T-helper 17 cell (primary cell): ENCODE measurements at places on chromosomes 12 and 14.

DNA sequence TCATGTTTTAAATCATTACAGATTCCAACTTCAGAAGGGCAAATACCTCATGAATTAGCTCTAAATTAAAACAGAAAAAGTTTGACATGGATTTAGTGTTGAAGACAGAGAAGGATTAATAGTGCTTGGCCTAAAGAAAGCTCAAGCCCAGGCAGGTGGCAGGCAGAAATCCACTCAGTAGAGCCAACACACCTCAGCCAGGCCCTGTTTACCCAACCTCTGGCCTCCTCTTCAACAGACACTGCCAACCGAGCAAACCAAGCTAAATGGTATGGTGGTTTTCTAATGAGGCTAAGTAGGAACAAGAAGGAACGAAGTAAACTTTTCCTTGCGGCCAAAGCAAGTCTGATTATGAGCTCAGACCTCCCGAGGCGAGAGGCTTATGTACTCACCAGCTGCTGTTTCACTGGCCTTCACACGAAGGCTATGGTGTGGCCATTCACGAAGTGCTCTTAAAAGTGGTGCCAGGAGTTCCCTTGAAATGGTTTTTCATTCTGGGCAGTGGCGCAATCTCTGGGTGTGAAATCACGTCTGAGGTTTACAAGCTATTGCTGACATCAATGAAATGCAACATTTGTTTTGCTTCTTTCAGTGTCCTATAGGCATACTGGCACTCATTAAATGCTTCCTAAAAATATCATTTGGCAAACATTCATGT lies 124.1 kb upstream of the LGR5 start:
- no peak for DNase-seq

- DNase-seq: no peak
These were observed 41.6 kb downstream of the SCN8A start for GRCh38 chr12:51632623-51633022.

- DNase-seq: no peak
These were observed 66.9 kb upstream of the CLMN start for GRCh38 chr14:95386536-95387095.

DNA sequence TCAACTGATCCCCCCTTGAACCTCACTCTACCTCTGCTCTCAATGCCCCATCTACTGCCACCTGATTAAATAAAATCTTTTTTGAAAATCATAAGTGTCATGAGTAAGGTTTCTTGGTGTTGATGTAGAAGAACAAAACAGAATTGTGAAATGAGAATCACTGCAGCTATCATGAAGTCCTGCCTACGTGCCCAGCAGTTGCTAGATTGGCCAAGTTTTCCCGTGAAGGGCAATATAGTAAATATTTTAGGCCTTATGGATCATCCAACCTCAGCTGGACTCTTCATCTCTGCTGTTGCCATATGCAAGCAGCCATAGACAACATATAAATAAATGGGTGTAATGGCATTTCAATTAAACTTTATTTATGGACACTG lies 5.2 kb upstream of the OAS3 start:
- DNase-seq: no peak

- DNase-seq: peak; percentile 6
These were observed 378.1 kb downstream of the ALG10 start for GRCh38 chr12:34400411-34400881.

DNA sequence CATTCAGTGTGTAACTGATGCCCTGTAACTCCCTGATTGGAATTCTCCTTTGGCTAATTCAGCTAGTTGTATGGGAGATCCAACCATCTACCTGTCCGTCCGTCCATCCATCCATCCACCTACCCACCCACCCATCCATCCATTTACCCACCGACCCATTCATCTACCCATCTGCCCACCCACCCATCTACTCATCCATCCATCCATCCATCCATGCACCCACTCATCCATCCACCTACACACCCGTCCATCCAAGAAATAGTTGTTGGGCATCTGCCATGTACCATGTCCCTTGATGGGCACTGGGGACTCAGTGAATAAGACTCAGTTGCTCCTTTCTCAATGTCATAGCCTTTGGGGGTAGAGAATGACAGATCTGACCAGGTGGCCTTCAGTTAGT lies 48.1 kb downstream of the CCDC92 start:
- DNase-seq: no peak

DNA sequence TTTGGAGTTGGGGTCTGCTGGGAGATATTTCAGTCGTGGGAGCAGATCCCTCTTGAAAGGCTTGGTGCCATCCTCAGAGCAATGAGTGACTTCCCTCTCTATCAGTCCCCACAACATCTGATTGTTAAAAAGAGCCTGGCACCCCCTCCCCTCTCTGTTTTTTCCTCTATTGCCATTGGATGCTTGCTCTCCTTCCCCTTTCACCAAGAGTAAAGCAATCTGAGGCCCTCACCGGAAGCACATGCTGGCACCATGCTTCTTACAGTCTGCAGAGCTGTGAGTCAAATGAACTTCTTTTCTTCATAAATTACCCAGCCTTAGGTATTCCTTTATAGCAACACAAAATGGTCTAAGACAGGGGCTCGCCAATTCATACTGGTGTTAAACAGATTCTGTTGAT lies 99.1 kb upstream of the CCND2 start:
- DNase-seq: no peak

DNA sequence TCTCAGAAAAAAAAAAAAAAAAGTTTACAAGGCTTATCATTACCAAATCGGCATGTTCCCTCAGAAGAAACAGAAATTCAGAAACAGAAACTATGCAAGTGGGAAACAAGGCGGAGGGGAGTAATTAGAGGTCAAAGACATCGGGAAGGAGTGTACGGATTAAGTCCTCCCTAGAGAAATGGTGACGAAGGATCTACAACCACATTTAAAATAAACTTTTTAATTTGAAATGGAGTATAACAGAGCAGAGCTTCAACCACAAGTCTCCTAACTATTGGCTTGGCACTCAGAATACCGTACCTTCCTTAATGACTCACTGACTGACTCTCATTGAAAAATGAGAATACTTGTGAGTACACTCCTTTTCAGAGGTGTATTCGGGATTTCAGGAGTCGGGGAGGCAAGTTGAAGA lies 908 bp downstream of the ENTPD5 start:
- DNase-seq: no peak

- DNase-seq: no peak
These were observed 42.9 kb downstream of the KLC1 start for GRCh38 chr14:103671911-103672310.

- DNase-seq: no peak
These were observed 182.7 kb downstream of the MYRFL start for GRCh38 chr12:70007687-70008086.

GRCh38 chr12:49832836-49833421 lies 4.7 kb upstream of the NCKAP5L start:
- no peak for DNase-seq

DNA sequence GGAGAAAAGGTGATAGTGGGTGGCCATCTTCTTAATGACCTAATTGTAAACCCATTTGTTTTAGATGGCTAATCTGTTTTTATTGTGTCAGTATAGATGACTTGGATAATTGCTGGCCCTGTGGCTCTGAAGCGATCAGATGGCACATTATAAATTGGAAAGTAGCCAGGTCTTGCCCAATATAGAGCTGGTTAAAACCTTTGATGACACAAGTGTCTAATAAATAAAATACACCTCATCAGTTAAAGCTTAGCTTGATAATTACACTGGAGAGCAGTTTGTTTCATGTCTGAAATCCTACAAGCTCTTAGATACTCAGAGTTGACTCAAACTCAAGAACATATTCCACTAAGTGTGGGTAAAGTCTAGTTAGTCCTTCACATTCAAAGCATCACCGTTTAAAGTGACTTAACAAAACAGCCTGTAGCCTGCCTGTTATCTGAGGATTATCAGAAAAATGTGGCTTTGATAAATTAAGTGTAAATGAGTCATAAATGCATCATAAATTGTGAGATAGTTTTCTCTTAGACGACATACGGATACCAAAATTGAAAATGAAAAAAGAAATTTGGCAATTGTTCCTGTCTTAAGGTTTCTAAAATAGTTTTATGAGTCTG lies 280.9 kb downstream of the LRIG3 start:
- DNase-seq: no peak

DNA sequence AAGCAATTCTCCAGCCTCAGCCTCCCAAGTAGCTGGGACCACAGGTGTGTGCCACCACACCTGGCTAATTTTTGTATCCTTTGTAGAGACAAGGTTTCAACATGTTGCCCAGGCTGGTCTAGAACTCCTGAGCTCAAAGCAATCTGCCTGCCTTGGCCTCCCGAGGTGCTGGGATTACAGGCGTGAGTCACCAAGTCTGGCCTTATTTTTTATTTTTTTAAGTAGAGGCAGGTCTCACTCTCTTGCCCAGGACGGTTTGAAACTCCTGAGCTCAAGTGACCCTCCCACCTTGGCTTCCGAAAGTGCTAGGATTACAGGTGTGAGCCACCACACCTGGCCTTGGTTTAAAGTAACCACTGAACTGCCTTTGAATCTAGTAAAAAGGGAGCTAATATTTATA lies 56.8 kb downstream of the SPPL3 start:
- DNase-seq: no peak

GRCh38 chr14:65465584-65465983 lies 53.1 kb downstream of the FUT8 start:
- no peak for DNase-seq

DNA sequence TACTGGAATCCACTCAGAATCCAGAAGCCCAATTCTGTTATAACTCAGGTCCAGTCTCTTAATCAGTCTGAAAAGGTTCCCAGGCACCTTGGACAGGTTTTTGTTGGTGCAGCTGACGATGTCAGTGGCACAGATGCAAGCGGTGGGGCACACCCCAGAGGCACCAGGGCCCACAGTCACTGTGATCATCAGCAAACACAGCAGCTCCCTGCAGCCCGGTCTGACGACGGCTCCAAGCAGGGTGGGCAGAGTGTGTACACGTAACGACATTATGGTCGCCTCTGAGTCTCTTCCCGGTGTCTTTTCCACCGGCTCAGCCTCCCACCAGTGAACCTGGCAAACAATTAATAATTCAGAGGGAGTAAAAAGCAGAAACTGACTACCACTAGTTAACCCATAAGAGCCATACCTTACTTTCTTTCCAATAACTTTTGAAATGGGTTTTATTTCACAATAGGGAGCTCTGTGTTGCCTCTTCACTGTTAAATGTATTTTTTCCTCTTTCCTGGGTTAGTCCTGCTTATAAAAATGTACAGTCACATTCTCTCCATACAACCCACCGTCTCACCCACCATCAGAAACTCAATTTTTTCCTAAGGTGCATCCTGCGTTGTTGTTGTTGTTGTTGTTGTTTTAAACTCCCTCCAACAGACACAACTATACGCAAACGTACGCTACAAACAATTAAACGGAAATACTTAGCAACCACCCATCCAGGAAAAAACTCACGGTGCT lies 521 bp upstream of the PCED1B start:
- no peak for DNase-seq

GRCh38 chr14:68630611-68631393 lies 162.1 kb downstream of the ZFP36L1 start:
- DNase-seq: no peak

- DNase-seq: no peak
These were observed 28.4 kb upstream of the AP4S1 start for GRCh38 chr14:30996892-30997659.

DNA sequence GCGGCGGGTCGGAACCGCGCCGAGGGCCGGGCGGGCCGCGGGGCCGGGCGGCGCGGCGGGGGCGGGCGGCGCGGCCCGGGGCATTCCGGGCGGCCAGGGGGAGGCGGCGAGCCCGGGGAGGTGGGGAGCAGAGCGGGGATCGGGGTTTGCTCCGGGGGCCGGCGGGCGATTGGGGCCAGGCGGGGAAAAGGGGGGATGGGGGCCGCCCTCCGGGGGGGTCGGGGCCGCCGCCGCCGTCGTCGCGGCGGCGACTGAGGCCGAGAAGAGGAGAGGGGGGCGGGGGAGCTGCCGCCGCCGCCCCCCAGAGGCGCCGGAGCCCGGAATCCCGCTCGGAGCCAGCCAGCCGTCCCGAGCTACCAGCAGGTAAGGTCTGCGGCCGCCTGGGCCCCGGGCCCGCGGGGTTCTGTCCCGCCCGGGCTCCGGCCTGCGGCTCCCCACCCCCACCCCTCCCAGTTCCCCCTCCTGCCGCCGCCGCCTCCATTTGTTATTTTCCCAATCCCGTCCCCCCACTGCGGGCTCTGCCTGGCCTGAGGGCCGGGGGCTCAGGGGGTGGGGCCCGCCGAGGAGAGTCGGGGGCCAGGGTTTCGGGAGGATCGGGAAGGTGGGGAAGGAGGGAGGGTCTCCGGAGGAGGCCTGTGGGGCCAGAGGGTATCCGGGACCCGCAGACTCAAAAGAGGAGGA lies 403 bp downstream of the ATN1 start:
- peak; percentile 40 for DNase-seq

GRCh38 chr14:102029956-102030355 lies 56.9 kb downstream of the HSP90AA1 start:
- DNase-seq: no peak

DNA sequence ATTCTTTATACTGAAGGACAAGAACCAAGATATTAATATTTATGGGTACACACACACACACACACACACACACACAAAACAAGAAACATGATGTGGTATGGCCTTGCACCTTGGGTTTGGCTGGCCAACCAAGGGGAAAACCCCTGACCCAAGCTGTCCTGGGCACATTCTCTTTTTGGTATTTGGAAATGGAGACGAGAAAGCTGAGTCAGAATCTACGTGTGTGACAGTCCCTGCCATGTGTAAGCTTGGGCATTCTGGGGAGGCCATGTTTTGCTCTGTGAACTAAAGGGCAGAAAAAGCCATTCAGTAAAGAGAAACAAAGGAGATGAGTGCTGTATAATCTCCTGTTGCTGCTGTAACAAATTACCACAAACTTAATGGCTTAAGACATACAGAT lies 35.6 kb downstream of the PTGER2 start:
- no peak for DNase-seq

DNA sequence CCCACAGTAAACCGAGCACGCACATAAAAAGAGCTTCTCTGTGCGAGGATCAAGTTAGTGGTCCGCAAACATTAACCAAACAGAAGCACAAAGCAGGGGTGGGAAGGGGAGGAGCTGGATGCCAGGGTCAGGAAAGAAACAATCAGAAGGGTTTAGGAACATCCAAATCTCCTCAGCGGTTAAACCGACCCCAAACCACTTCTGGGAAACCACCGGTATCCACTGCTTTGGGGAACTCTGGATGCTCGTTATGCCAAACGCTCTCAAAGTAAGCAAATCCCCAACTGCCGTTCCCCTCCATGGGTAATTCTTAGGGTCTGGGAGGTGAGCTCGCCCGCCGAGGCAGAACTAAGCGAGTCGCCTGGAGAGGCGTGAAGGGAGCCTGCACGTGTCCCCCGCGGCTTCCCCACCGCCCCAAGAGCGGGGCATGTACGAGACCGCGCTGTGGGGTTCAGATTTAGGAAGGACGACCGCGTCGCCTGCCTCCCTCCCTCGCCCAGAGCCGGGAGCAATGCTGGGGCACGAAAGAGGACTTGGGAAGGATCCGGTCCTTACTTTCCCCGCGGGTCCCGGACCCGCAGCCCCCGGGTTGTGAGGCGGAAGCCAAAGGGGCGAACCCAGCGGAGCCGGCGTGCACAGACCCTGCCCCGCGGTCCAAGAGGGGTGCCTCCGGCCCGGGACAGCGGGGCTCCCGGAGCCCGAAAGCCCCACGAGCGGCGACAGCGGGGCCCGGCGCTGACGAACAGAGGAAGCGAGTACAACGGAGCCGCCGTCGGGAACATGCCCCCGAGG lies 711 bp downstream of the SBNO1 start:
- DNase-seq: peak; percentile 16
